ENCODE measurements at places on chromosomes 7 and 10.

DNA sequence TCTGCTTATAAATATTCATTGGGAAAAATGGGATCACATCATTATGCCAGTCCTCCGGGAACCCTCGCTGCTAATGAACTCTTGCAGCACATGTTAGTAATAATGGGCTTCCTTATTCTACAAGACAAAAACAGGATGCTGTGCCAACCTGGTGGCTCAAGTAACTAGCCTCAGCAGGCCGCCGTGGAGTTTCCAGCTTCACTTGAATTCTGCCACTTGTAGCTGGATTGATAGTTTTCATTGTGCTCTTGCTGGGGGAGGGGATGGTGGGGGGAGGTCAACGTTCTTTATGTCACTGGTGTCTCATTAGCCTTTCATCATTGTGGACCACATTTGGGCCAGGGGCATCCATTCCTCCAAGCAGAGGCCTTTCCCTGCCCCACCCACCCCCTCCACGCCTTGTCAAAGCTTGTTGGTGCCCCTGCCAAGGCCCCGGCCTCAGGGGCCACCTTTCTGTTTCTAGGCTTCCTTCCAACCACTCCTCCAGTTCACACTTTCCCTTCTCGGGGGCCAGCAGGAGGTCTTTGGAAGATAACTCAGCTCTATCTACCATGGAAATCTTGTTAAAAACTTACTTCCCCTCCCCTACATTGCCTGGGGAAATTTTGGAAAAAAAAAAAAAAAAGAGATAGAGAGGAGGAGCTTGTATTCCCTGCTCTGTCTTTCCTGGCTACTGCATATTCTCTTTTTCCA, 153.9 kb downstream of the BMPER start:
- no peak for DNase-seq
- no peak overlapping the region for H3K4me3 ChIP-seq
- H3K36me3 ChIP-seq, result no peaks in the 10 kb centered on the region
- no peaks in the 10 kb centered on the region for H3K27me3 ChIP-seq
- no peaks in the 10 kb centered on the region for H3K4me1 ChIP-seq

DNA sequence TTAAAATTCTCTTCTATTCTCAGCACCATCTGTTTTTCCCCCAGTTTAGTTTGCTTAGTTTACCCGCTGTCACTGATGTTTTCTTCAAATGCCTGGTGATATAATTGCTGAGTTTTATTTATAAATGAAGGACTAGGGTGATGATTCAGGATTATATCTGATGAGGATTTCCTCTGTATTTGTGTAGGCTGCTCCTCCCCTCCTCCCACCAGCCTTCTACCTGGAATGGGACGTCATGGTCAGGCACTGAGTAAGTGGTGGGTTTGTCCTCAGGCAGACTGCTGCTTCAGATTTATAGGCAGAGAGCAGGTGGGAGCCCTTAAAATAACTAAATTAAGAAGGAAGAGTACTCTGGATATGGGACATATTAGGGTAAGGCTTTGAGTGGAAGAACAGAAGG, 35.8 kb downstream of the PALS2 start:
- H3K4me3 ChIP-seq, result no peak overlapping the region
- no peaks in the 10 kb centered on the region for H3K36me3 ChIP-seq
- no peaks in the 10 kb centered on the region for H3K4me1 ChIP-seq
- H3K27me3 ChIP-seq, result no peaks in the 10 kb centered on the region

DNA sequence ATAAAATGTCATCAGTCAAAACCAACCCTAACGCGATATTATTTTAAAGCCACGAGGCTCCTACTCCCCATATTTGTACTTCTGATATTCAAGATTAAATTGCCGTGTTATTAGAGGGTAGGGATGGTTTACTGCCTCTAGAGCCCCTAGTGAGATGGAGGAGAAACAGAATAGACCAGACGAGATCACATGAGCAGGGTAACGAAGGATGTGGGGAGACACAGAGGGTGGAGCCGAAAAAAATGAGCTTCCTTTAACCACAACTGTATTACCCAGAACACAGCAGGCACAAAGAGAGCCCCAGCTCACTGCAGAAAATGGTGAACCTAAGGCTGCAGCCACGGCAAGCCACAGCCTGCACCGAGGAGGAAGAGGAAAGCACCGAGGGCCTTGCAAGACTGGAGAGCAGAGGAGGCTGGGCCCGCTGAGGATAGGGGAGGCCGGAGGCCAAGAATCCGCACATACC, 14.3 kb downstream of the ZC3HAV1 start:
- no peaks in the 10 kb centered on the region for H3K27me3 ChIP-seq
- DNase-seq, result peak; percentile 72
- peak overlapping the region; percentile 3 for H3K27ac ChIP-seq
- H3K4me1 ChIP-seq, result peaks cover 32% of the 10 kb centered on the region
- H3K4me3 ChIP-seq, result no peak overlapping the region

GRCh38 chr10:132518572-132519381, 18.8 kb upstream of the INPP5A start:
- H3K4me1 ChIP-seq, result peaks cover 71% of the 10 kb centered on the region
- H3K27me3 ChIP-seq, result no peaks in the 10 kb centered on the region
- H3K27ac ChIP-seq, result peak overlapping the region; percentile 99
- DNase-seq, result peak; percentile 88
- no peaks in the 10 kb centered on the region for H3K36me3 ChIP-seq

DNA sequence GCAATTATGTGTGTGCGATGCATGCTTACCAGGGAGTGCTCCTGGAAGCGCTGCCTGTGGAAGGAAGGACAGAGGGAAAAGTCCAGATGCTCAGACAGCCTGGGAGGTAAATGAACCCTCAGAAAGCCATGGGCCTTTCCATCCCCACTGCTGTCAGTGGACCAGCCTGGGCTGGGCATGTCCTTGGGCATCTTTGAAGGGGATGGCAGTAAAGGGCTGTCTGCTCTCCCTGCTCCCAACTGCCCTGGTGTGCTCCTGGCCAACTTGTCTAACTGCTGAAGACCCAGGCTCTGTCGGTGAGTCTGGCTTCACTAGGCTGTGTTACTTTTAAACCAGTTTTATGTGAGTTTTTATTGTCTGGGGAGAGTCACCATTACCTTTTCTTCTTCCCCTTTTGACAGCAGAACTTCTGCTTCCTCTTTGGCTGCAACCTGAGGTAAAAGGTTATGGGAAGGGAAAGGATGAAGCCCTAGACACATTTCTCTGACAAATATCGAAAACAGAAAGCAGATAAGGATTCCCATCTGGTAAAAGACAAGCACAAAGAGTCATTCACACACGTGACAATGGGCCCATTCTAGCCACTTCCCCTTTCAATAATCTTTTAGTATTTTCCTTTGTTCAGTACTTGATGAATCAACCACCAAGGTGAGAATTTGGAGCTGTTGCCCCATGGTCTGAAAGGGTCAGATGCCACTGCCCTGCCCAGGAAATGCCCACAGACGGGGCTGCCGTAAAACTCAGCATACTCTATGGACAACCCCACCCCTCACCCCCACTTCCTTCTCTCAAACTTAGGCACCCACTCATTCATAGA, 27.6 kb upstream of the PIK3AP1 start:
- no peaks in the 10 kb centered on the region for H3K36me3 ChIP-seq
- H3K27me3 ChIP-seq, result no peaks in the 10 kb centered on the region
- no peak for DNase-seq
- H3K27ac ChIP-seq, result no peak overlapping the region

GRCh38 chr7:95596198-95597063, at the start of gene PDK4:
PDK4 (minus strand) TSS chr7:95596516; CDS start chr7:95596293, 223 bp downstream.
- H3K27ac ChIP-seq, result peak within 1 kb of the TSS; percentile 96
- DNase-seq, result peak; percentile 97
- peaks cover 37% of the 10 kb centered on the region for H3K36me3 ChIP-seq
- peaks cover 13% of the 10 kb centered on the region for H3K4me1 ChIP-seq

GRCh38 chr10:124494046-124494807, 32.6 kb downstream of the LHPP start:
- peaks cover 3% of the 10 kb centered on the region for H3K4me1 ChIP-seq
- H3K4me3 ChIP-seq, result no peak overlapping the region
- no peak overlapping the region for H3K27ac ChIP-seq
- DNase-seq, result no peak
- peaks cover 3% of the 10 kb centered on the region for H3K36me3 ChIP-seq

- H3K27ac ChIP-seq, result no peak overlapping the region
- no peaks in the 10 kb centered on the region for H3K4me1 ChIP-seq
- DNase-seq, result no peak
- H3K36me3 ChIP-seq, result no peaks in the 10 kb centered on the region
- no peaks in the 10 kb centered on the region for H3K27me3 ChIP-seq
These were observed 366.6 kb upstream of the ZMIZ1 start for GRCh38 chr10:78702186-78702585.

GRCh38 chr7:34330308-34330707, 327.7 kb upstream of the NPSR1 start:
- H3K27me3 ChIP-seq, result no peaks in the 10 kb centered on the region
- no peaks in the 10 kb centered on the region for H3K36me3 ChIP-seq
- no peaks in the 10 kb centered on the region for H3K4me1 ChIP-seq
- DNase-seq, result no peak
- no peak overlapping the region for H3K27ac ChIP-seq
- H3K4me3 ChIP-seq, result no peak overlapping the region

GRCh38 chr7:82600531-82600930, 157.0 kb upstream of the CACNA2D1 start:
- H3K4me1 ChIP-seq, result no peaks in the 10 kb centered on the region
- DNase-seq, result no peak
- no peaks in the 10 kb centered on the region for H3K27me3 ChIP-seq

GRCh38 chr7:22584179-22584578, 84.2 kb upstream of the STEAP1B start:
- H3K36me3 ChIP-seq, result no peaks in the 10 kb centered on the region
- DNase-seq, result no peak
- H3K4me1 ChIP-seq, result peaks cover 53% of the 10 kb centered on the region
- H3K27me3 ChIP-seq, result no peaks in the 10 kb centered on the region
- H3K27ac ChIP-seq, result no peak overlapping the region

GRCh38 chr7:148854983-148855382, 29.1 kb downstream of the EZH2 start:
- no peaks in the 10 kb centered on the region for H3K36me3 ChIP-seq
- no peaks in the 10 kb centered on the region for H3K4me1 ChIP-seq
- no peak overlapping the region for H3K27ac ChIP-seq
- no peaks in the 10 kb centered on the region for H3K27me3 ChIP-seq

DNA sequence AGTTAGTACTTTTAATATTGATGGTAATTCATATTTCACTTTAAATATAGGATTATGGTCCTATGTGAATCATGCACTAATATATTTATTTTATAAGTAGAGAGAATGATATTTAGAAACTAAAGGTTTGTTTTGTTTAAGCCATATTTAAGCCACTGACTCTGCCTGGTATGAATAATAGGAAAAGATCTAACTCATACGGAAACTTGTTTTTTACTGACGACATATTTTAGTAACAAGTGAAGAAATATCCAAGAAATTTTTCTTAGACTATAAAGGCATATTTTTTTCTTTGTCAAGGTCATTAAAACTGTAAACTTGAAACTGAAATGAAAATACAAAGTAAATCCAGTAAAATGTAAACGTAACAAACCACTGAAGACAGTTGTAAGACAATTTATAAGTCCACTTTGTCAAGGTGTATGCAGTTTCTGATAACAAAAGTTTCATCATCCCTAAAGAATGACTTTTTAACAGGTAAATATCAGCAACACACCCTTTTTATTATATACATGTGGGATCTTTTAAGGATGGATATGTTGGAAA, 147.1 kb downstream of the PHF14 start:
- H3K27me3 ChIP-seq, result no peaks in the 10 kb centered on the region
- no peaks in the 10 kb centered on the region for H3K36me3 ChIP-seq
- H3K27ac ChIP-seq, result no peak overlapping the region
- no peak for DNase-seq
- H3K4me3 ChIP-seq, result no peak overlapping the region

DNA sequence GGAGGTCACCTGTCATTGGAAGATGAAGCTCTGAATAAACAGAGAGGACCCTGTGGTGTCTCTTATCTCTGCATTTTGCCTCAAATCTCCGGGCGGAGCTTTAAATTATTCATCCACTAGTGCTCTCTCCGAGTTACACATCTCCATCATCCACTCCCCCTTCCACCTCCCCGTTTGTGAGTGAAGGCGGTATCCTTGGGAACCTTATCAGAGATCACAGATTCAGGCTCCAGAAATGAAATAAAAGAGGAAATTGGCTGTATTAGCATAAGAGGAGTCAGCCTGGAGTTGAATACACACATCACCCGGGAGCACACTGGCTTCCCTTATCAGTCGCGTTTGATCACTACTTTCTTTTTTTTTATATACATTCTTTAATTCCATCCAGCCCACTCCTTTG, 1184.8 kb downstream of the GATA3 start:
- H3K36me3 ChIP-seq, result no peaks in the 10 kb centered on the region
- no peak overlapping the region for H3K4me3 ChIP-seq
- H3K27me3 ChIP-seq, result peaks cover 16% of the 10 kb centered on the region
- no peak for DNase-seq
- no peaks in the 10 kb centered on the region for H3K4me1 ChIP-seq
